Osteocyte (in vitro differentiated cells): ENCODE measurements at places on chromosomes 11 and 22. TPM values are rescaled to one million over a fixed set of nuclear protein-coding genes. Genes with fewer than 3 reads are reported as not detected.

The CHRM4 gene
- 0.21 TPM in 1 of 2 replicates, not detected in the other for total RNA-seq

The C11orf65 gene
- total RNA-seq, result 0.35 and 0.91 TPM in 2 replicates

The BIRC3 gene
- total RNA-seq, result 1.0 and 1.5 TPM in 2 replicates

- no peak for DNase-seq
These were observed 14.0 kb downstream of the FJX1 start for GRCh38 chr11:35632301-35632700.

DNA sequence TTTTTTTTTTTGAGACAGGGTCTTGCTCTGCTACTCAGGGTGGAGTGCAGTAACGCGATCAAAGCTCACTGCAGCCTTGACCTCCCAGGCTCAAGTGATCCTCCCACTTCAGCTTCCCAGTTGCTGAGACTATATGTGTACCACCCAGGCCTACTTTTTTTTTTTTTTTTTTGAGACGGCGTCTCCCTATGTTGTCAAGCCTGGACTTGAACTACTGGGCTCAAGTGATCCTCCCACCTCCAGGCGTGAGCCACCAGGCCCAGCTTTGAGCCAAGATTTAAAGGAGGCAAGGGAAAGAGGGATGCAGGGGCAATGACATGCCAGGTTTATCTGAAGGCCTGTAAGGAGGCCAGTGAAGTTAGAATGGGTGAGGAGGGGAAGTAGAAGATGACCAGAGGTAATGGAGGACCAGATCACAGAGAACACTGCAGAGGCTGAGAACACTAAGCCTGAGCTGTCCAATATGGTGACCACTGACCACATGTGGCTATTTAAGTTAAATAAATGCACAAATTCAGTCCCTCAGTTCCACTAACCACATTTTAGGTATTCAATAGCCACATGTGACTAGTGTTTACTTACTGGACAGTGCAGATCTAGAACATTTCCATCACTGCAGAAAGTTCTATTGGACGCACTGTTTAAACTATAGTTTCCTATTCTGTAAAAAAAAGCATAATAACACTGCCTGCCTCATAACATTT lies 8.1 kb downstream of the DESI1 start:
- DNase-seq, result no peak

- DNase-seq, result no peak
These were observed 4.0 kb downstream of the JRKL start for GRCh38 chr11:96393753-96394348.

- DNase-seq, result no peak
These were observed 93.2 kb upstream of the APOA1 start for GRCh38 chr11:116930586-116930985.

DNA sequence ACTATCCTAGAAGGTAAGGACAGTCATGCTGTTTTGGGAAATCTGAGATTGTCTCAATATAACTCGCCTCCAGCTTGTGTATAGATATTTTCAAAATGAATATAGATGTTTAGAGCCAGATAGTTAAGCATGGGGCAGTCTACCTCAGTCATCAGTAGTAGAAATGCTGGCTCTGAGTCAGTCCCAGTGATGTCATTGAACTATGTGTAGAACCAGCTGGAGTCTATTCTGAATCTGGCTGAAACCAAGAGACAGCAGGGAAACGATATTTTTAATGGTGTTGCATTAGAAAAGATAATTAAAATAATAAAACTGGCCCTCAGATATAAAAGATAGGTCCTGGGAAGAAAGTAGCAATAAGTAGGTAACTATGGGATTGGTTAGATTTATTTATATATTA lies 25.9 kb downstream of the PIWIL4 start:
- DNase-seq, result no peak

DNA sequence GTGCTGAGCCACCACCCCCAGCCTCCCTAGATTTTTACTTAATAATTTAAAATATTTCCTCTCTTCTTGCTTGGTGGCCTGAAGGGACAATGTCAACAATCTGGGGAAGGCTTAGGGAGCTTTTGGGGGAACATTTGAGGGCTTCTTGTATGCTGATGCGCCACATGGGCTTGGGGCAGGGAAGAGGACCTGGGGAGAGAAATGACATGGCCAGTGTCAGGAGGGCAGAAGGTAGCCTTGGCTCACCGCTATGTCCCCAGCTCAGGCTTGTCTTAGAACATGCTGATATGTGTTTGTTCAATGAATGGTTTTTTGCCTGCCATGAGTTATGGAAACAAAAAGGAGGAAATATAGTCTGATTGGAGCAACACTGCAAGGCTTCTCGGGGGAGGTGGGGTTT lies 51.6 kb downstream of the ST14 start:
- DNase-seq, result peak; percentile 46

DNA sequence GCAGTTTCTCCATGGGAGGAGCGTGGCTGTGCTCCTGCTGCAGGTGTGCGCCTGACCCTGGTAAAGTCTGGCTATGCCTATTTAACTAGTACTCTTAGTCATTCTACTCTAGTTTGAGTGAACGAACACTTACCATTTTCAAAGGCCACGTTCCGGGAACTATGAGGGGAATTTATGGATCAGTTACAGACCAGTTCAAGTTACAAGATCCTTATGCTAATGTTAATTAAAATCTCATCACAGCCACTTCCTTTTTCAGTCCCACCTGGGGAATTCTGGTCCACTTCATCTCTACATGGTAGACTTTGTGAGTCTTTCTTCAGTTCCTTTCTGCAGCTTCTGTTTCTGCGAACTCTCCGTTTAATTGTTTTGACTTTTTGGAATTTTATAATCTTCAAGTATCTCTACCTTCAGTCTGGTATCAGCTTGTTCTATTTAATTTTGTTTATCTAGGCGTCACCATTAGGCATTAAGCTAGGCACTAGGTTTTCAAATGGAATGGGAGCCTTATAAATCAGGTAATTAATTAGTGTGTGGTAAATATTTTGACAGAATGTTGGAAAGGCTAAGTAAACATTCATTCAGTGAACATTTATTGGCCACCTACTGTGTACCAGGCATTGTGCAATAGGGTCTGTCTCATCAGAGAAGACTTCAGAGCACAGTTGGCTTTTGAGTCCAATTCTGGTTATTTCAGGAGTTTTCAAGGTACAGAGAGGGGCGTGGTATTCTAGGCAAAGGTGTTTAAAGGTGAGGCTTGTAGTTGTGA lies 78.9 kb downstream of the GRK3 start:
- DNase-seq, result no peak

- no peak for DNase-seq
These were observed 2.7 kb upstream of the SDF2L1 start for GRCh38 chr22:21639359-21639758.

The MYO7A gene
- 0.08 TPM in 1 of 2 replicates, not detected in the other for total RNA-seq

DNA sequence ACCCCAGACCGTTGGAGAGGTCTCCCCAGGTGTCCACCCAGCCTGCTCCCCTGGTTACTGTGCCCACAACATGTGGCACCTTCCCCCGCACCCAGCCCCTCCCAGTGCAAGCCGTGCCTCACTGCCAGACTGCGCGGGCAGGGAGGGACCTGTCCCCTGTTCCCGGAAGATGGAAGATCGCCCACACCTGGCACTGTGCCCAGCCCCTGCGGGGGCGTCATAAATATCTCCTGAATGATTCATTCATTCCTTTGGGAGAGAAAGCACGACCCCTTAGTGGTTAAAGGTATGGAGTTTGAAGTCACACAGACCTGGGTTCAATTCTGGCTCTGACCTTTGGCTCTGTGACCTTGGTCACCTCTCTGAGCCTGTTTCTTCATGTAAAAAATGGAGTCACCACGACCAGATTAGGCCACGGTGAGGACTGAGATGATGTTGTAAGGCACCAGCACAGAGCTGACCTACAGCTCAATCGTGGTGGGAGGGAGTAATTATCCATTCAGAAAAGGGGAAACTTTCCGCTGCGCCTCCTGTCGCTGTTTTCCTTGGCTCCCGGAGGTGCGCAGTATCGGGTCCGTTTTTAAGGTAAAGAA lies 497 bp upstream of the SYT12 start:
- no peak for DNase-seq

The ANO1 gene
- total RNA-seq, result not detected in 2 replicates

DNA sequence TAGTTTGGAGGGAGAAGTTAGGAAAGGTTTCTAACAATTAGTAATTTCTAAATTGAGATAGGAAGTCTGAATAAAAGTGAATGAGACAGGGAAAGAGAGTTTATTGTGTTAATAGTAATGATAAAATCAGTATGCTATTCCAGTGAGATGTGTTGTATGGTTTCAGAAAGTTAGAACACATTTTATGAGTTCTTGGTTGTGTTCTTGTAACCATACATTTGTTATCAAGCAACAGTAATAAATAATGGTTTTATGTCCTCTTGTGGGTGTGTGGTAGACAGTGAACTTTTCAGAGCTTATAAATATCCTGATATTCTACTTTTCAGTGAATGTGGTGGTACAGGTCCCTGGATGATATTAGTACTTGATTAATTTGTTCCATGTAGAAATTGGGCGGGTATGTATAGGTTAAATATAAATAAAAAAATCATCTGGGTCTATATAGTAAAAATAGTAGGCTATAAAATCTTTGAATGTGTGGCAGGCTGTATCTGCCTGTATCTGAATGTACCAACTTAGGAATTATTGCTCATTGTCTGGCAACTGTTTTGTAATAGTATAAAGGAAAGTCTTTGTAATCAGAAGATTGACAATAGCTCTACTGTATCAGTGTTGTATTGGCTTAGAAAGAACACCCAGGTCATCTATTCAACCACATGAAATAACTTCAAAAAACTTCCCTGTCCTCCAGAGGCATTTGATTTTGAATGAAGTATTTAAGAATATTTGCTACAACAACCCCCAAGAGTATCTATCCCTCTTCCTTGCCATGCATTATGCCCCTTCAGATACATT lies 54.8 kb downstream of the UVRAG start:
- no peak for DNase-seq

GRCh38 chr11:114258696-114259095 lies 37.5 kb upstream of the NNMT start:
- no peak for DNase-seq

DNA sequence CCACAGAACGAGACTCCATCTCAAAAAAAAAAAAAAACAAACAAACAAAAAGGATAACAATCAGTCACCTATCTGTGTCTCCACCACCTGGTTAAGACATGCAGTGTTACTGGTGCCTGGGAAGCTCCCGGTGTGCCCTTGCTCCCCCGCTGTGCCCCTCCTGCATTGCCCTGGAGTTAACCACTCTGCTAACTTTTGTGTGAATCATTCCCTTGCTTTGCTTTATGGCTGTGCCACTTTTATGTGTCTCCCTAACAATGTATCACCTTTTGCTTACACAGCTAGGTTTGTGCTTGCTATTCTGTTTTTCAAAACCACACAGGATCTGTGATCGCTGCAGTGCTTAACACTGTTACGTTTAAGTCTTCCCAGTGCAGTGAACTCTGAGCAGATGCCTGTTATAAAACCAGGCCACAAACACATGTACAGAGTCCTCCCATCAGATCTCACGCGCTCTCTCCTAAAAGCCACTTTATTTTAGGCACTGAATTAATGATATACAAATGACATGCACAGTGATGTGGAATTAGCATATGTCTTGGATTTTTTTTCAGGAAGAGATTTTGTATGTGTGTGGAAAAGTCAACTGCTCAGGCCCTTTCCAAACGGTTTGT lies 69.9 kb downstream of the BUD13 start:
- no peak for DNase-seq

The OR52A5 gene
- not detected in 2 replicates for total RNA-seq

The HOATZ gene
- not detected in 2 replicates for total RNA-seq

GRCh38 chr11:67439321-67440228 lies 2.1 kb upstream of the PTPRCAP start:
- no peak for DNase-seq

DNA sequence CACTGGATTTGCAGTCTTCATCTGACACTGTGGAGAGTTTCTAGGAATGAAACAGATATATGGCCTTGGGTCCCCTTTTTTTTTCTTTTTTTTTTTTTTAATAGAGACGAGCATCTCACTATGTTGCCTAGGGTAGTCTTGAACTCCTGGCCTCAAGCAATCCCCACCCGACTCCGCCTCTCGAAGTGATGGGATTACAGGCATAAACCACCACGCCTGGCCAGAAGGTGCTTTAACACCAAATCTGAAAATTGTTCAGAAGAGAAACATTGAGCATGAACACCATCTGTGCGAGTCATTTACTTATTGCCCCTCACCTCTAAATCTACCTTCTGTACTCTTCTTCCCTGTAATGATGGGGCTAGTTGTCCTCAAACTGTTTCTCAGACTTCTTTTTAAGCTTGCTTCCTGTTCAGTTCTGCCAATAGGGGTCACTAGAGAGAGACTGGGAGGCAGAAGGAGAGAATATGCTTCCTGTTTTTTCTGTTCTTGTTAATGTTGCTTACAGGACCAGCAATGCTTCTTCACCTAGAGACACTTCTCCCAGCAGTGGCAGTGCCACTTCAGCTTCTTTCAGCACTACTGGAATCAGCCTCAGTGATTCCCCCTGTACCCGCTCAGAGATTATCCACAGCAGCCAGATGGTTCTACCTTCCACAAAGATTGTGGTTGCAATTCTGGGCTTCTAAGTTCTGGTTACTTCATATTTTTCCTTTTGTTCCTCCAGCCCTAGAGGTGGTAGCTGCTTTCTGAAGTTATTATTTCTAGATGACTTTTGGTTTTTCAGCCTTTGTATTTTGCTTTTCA lies 20.8 kb upstream of the ZBED5 start:
- no peak for DNase-seq

GRCh38 chr11:68974421-68975194 lies 6.2 kb downstream of the MRGPRD start:
- DNase-seq, result peak; percentile 82

- no peak for DNase-seq
These were observed 72.2 kb downstream of the TSPAN18 start for GRCh38 chr11:44799012-44799411.

The CCDC34 gene
- 2.8 and 4.8 TPM in 2 replicates for total RNA-seq

DNA sequence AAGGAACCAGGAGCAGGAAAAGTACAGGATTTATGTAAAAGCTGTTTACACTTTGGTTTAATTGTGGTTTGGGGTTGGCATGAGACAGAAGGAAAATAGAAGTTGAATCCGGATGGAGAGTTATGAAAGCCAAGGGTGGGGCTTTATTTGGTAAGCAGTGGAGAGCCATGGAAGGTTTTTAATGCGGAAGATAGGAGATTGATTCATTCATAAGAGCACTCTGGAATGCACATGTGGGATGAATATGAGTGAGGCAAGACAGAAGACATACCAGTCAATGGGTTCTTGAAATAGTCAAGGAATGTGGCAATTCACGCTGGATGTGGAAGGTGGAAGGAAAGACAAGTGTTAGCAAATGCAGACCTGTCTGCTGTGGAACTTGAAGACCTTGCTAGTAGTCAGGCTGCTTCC lies 9.3 kb upstream of the GLB1L3 start:
- no peak for DNase-seq

The NPTXR gene
- 4.7 and 4.8 TPM in 2 replicates for total RNA-seq
